Activated CD4-positive, alpha-beta T cell treated with anti-CD3 and anti-CD28 coated beads, Interleukin-2, amount 10 ng/mL, durations not matched to agents 7 days and 5 days (primary cell): ENCODE measurements at places on chromosomes 3 and 15. TPM values are rescaled to one million over a fixed set of nuclear protein-coding genes. Genes with fewer than 3 reads are reported as not detected.
A peak's percentile ranks its signal among the peaks of the same experiment; 100 is the strongest.

GRCh38 chr3:66372681-66373350, 128.0 kb downstream of the LRIG1 start:
- DNase-seq, result peak; percentile 24

DNA sequence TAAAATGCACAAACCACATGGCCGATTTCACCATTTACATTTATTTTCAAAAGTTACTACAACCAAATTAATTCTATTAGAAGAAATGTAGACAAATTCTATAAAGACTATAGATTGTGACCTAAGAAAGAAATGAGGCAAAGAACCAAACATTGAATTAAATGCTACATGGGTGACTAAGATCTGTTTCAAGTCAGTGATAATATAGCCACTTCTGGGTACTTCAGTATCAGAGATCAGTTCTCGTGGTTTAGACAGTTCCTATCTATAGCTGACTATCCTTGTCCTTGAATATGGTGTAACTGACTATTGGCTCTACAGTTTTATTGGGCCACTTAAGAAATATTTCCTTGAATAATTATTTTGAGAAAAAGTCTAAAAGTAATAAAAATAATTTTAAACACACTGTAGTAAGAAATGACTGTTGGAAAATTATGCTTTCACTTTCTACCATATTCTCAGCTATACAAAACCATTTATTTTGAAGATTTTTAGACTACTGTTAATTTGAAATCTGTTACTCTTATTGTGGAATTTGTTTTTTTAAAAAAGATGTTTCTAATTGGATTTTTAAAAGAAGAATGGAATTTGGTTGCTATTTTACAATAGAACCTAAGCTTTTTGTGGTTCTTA, 14.1 kb downstream of the KCNMB3 start:
- no peak for DNase-seq

- DNase-seq, result no peak
Observed at GRCh38 chr3:72082776-72083462, 298.0 kb upstream of the PROK2 start.

DNA sequence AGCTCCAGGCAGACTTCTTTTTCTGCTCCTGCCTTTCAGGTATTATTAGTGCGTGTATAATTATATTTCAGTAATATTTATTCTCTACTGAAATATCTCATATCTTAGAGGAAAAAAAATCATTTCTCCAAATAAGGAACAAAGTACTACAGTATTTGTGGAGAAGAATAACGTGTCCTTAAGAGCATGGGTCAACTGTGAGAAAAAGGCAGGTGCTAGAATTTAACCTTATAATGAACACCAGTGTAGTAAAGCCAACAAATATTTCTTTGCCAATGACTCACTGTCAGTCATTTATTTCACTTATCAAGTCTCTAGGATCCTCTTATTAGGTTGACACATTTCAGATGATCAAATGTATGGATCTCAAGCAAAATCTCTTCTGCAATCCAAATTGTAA, 183.4 kb downstream of the GREM1 start:
- DNase-seq, result no peak

- DNase-seq, result no peak
Observed at GRCh38 chr3:153928851-153929250, 192.3 kb upstream of the ARHGEF26 start.

PLA2G4E gene
- total RNA-seq, result not detected

- DNase-seq, result no peak
Observed at GRCh38 chr3:151178208-151178845, 24.7 kb downstream of the GPR171 start.

PLA2G4B gene
- 17.0 TPM for total RNA-seq

DNA sequence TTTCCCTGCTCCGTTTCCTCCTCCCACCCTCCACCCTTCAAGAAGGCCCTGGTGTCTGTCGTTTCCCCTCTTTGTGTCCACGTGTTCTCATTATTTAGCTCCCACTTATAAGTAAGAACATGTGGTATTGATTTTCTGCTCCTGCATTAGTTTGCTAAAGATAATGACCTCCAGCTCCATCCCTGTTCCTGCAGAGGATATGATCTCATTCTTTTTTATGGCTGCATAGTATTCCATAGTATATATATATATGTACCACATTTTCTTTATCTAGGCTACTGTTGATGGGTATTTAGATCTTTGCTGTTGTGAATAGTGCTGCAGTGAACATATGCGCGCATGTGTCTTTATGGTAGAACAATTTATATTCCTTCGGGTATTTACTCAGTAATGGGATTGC, 4.8 kb downstream of the ST6GAL1 start:
- DNase-seq, result no peak

- DNase-seq, result no peak
Observed at GRCh38 chr15:58608129-58608590, 141.3 kb downstream of the ADAM10 start.

DNA sequence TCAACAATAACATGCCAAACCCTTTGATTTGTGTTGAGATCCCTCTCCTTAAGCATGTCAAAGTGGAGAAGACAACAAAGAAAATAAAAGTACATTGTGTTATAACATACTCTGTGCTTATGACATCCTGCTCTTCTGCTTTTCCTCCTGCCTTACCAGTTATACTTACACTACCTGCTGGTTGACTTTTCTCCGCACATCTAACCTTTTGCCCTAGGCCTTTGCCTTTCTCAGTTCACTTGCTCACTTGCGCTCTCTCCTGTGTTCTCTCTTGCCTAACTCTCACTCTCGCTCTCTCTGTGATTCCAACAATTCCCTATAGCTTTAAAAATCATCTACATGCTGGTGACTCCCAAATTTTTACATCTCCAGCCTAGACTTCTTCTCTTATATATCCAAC, 5.7 kb downstream of the DNAH12 start:
- no peak for DNase-seq

ENTPD3 gene
- total RNA-seq, result not detected

DNA sequence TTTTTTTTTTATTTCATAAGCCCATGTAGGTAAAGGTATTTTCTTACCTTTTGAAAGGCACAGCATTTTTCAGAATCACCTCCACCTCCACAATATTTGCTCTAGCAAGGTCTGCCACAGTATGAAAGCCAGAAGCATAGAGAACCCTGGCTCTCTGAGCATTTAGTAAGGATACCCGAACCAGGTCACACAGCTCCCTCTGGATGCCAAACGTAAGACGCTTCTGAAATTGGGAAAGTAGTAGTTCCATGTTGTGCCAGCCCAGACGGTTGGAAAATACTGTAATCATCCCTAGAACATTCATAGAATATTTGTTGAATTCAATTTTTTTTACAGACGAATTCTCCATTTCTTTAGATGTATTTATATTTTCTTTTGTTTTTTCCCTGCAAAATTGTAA, 52.4 kb downstream of the POLQ start:
- no peak for DNase-seq

DNA sequence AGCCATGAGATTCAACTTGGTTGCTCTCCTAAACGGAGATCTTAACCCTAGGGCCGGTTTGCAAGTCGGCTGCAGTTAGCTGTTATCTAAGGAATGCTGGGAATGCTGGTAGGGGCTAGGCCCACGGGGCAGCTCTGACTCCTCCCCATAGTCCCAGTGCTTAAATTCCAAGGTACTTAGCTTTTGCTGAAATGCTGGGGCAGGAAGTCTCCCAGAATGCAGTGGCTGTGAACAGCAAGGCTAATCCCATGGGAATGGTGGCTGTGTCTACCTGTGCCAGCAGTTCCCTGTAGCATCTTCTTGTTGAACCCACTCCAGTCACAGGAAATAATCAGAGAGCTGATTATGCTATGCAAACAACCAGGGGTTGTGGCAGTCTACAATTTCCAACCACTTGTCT, 102.5 kb upstream of the TJP1 start:
- DNase-seq, result no peak

DNA sequence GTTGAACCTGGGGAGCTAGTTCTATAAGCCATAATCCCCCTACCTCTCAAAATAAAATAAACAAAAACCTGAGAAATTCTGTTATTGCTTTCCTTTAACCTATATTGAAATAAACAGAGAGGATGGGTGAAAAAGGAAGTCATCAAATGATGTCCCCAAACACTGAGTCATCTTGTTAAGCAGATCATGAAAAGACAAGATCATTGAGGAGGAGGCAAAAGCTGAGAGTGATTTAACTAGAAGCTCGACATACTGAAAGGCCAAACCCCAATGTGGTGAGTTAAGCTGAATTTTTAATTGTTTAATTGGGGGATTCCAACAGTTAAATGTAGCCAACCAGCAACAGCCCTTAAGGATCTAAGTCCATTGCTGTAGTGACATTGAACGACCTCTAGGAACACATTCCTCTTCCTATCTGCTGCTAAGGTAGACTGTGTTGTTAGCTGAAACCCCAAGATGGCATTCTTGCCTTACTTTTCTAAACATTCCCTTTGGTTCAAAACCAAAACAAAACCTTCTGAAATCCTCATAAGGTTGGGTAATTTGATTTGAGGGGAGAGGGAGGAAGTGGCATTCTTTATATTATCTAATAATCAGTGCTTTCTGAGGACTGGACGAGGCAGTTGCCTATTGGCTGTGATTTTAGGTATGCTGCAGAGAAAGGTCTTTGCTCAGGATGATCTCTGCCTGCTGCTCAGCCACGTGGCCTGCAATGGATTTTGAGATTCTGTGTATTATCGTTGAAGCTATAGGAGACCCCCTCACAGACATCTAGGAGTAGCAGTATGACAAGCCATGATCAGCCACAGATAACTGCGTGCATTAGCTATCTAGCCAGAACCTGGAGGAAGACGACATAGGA, 62.7 kb upstream of the BNIP2 start:
- DNase-seq, result peak; percentile 26

- DNase-seq, result no peak
Observed at GRCh38 chr15:78938658-78939488, 6.0 kb downstream of the CTSH start.

INSYN1 gene
- total RNA-seq, result not detected

GRCh38 chr3:15313461-15313860, 18.9 kb downstream of the SH3BP5 start:
- DNase-seq, result peak; percentile 17

CCR3 gene
- not detected for total RNA-seq

CHP1 gene
- 61.1 TPM for total RNA-seq

DNA sequence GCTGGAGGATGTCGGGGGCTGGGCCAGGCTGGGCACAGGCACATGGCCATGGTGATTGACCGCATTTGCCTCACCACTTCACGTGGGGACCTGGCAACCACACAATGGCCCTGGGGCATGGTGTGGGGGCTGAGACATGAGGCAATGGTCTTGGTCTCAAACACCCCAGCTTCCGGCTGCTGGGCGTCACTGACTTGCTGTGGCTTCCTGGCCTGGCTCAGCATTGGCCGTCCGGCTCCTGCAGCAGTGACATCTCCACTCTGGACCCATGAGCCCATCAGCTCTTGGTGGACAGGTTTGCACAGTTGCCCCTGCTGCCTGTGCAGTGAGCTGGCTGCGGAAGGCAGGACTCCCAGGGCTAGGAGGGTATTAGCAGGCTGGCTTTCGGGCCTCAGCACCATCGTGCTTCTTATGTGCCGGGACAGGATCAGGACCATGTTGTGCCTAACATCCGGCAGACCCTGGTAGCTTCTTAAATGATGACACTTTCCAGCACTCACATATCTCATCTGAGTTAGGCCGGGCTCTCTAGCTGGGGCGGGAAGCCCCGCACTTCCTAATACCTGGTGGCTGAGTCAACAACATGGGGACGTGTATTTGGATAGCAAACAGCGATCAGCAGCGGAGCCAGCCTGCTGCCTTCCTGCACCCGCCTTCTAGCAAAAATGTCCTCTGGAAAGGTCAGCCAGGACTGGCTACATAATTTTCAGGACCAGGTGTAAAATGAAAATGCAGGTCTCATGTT, 34.1 kb downstream of the ZNF710 start:
- DNase-seq, result no peak

DNA sequence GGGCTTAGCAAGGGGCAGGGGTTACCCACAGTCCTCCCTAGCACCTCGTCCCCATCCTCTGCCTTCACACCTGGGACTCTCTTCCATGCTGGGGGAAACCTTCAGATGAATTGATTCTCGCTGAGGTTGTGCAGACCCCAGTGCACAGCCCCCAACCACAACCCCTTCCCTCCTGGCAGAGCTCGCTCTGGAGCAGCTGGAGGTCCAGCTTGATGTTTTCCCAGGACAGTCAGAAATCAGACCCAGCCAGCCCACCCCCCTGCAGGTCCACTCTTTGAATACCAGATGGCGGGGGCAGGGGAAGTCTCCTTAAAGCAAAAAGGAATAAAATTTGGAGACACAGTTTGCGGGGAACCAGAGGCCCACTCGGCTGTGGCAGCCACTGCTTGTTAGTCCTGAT, 234.4 kb downstream of the XXYLT1 start:
- DNase-seq, result no peak

DNA sequence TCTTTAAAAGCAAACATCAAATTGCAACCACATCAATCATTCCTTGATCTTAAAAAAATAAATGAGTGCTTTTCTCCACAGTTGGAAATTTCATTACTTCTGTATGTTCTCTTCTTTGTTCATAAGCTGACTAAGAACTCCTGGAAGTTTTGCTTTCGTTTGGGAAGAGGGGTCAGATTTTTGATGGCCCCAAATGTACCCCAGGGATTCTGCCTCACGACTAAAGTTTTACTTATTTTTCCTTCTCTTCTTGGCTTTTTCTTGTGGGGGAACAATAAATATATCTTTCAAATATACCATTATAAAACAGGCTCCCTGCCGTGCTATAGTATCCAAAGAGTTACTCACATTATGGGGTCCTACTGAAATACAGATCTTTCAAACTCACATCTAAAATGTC, 215.0 kb upstream of the CDIN1 start:
- no peak for DNase-seq
